Hypothalamus (tissue), 51 donors: ENCODE measurements at places on chromosomes 1 and 21.

DNA sequence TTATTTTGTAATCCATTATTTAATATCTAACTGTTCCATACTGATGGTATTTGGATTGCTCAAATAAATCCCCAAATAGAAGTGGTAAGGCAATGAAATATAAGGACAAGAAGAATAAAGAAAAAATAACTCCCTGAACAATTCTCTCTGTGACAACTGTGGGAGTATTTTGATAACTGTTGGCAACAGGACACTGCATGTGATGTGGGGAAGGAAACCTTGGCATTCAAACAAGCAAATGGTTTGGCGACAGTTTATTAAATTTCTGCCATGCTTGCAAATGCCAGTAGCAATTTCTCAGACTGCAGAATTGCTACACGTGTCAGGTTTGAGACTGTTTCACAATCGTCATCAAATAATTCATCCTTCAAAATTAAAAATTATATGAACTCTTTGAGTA, 8.6 kb upstream of the MRPL39 start:
- DNase-seq = no peak

DNA sequence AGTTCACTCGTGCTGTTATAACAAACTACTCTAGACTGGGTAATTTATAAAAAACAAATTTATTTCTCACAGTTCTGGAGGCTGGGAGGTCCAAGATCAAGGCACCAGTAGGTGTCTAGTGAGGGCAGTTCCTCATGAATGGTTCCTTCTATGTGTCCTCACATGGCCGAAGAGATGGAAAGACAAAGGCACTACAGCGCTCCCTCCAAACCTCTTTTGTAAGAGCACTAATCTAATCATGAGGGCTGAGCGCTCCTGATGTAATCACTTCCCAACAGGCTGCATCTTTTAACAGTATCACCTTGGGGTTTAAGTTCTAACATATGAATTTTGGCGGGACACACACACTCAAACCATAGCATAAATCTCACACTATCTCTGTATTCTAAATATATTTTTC, 54.0 kb upstream of the KANK4 start:
- DNase-seq = no peak

DNA sequence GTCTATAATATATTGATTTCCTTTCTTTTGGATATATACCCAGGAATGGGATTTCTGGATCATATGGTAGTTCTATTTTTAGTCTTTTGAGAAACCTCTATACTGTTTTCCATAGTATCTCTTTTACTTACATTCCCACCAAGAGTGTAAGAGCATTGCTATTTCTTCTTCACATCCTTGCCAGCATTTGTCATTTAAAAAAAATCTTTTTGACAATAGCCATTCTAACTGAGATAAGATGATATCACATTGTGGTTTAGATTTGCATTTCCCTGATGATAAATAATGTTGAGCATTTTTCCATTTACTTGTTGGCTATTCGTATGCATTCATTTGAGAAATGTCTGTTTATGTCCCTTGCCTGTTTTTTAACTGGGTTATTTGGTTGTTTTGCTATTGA, 467.4 kb downstream of the COL11A1 start:
- DNase-seq = no peak

DNA sequence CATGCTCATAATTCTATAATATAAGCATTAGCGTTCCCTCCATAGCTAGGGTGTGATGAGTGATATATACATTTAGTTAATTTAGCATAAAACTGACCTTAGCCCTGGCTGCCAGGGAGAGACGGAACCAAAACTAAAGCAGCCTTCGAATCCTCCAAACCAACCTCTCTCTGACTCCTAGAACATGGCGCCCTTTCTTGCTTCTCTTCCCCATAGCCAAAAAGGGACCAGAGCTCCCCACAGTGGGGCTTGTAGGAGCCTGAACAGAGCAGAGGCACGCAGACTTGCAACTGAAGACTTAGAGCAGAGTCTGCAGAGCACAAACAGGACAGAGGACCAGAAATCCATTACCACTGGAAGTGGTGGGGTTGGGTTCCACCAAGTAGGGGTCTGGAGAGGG, 17.7 kb downstream of the IRF2BP2 start:
- no peak for DNase-seq

- DNase-seq = no peak
Observed at GRCh38 chr1:39086386-39086785, 60.2 kb downstream of the NDUFS5 start.

GRCh38 chr1:175976865-175977642, 230.0 kb downstream of the COP1 start:
- no peak for DNase-seq

GRCh38 chr1:115337276-115337632, 795 bp downstream of the NGF start:
- DNase-seq = no peak

- no peak for DNase-seq
Observed at GRCh38 chr1:207459008-207459407, 4.9 kb downstream of the CR2 start.

DNA sequence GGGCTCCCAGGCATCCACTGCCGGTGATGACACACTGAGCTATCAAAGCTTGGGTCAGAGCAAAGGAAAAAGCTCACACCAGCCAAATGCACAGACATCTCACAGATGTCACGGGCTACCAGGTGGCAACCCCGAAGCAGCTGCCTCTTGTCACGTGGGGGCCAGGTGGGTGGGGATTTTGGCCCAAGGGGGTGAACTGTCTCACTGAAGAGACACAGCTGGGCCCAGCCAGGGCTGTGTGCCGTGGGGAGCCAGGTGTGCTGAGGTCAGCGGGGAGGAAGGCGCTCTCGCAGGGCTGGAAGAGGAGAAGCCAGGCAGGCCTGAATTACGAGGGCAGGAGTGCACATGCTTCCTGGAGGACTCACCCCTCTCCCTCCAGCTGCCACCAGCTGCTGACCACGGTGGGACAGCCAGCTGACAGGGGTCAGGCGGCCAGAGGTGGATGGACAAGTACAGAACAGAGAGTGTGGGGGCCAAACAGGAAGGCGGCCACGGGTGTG, 32.4 kb downstream of the KCNN3 start:
- no peak for DNase-seq
